ENCODE measurements at places on chromosomes 7 and 10.
A peak's percentile ranks its signal among the peaks of the same experiment; 100 is the strongest.

GRCh38 chr10:132860532-132860931 is 74.6 kb upstream of the NKX6-2 start:
- DNase-seq: no peak

DNA sequence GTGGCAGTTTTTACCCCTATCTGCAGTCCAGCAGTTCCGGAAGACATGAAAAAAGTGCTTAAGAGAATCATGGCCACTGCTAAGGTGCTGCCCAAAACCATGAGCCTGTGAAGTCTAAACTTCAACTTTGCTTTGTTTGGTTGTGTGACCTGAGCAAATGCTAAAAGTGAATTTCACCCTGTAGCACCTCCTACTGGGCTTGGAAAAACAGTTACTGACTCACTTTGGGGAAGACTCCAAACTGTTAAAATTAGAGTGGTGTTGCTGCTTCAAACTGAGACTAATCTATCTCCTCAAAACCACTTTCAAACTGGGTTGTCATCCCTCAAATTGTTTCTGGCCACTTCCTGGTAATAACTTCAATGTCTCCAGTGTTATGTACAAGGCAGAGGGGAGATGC is 21.3 kb downstream of the MKX start:
- DNase-seq: no peak

DNA sequence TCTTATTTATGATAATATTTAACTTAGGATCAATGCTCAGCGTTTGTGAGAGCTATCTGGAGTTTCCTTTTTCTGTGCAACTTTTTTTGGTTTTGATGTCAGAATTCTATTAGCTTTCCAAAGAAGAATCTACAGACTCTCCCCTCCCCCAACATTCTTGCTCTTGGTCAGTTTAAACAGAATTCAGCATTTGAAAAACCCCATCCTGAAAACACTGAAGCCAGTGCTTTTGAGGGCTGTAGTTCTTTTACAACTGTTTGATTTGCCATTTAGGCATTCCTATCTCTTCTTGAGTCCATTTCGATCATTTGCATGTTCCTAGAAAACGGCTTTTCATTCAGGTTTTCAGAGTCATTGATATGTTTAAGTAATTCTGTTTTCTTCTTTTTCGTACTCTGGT is 15.6 kb upstream of the CXCL12 start:
- no peak for DNase-seq

DNA sequence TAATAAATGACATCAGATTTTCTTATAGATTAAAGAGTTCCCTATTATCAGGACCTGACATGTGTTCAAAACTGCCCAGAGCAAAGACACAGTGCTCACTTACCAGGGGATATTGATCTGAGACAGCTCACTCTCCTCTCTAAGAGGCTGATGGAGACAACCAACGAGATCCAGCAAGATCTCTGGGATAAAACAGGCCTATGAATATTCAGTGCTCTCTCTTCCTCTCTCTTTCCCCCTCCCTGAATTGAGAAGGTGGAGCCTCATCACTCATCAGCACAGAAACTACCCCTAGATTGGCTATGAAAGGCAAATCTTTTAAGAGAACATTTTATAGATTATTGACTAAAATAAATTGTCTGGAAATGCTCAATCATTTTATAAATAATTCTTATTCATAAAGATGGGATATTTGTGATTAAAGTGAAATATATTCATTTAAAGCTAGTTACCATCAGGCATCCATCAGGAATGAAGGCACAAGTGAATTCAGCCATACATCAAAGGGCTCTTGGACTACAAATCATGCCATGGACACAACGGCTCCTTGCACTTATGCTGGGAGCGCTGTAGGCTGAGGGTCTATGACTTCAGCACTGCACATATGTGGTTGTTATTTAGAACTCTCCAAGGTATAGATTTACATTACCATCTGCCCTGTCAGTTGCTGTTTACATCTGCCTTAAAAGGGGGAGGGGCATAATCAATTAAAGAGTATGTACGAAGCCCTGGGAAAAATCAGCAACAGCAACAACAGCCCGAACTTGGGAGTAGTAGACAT is 3.4 kb upstream of the PPP1R17 start:
- DNase-seq: no peak

DNA sequence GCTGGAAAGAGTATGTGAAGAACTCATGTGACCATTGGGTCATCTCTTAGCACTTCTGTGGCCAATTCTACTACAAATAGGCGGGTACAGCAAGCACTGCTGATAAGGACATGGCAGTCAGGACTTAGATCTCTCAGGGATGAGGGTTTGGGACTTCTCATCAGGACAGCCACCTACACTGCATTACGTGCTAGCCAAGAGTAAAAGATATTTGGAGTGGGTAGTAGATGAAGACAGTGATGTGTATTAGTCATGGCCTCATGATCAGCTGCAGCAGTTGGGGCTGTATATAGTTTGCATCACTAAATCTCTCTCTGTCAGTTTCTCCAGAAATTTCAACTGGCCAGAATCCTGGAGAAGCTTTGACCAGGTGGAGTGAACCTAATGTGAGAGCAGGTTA is 9.2 kb downstream of the TAS2R60 start:
- DNase-seq: no peak

DNA sequence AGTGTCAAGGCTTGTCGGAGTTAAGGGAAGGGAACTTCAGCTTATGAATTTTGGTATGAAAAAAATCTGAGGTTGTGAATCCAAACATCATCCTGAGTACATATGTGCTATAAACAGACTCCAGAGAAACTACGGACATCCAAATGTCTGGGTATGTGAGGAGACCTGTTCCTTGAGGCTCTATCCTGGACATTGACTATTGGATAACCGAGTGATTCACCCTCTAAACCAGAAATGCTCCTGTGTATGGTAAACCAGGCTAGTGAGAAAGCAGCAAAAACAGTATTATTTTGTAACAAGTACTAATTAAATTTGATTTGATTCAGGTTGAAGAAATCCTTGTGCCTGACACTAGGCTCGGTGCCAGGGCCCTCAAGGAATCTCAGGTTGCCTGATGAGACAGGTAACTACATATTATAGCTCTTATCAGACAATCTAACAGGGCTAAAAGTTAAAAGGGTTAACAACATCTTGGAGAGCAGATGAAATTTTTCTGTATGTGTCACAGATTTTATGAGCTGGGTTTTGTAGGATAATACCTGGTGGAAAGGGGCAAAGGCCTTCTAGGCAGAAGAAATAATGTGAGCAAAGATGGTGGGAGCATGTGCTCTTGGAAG is 10.4 kb upstream of the STOX1 start:
- DNase-seq: no peak

- peak; percentile 89 for DNase-seq
These were observed 157.2 kb upstream of the ZNF92 start for GRCh38 chr7:65216469-65216868.

DNA sequence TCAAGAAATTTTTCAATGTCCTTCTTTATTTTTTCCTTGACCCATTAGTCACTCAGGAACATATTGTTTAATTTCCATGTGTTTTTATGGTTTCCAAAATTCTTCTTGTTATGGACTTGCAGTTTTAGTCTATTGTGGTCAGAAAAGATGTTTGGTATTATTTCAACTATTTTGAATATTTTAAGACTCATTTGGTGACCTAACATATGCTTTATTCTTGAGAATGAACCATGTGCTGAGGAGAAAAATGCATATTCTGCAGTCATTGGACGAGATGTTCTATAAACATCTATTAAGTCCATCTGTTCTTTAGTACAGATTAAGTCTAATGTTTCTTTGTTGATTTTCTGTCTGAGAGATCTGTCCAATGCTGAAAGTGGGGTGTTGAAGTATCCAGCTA is 42.3 kb upstream of the MDFIC start:
- DNase-seq: no peak

- no peak for DNase-seq
These were observed 10.4 kb downstream of the SFRP5 start for GRCh38 chr10:97761331-97761865.

DNA sequence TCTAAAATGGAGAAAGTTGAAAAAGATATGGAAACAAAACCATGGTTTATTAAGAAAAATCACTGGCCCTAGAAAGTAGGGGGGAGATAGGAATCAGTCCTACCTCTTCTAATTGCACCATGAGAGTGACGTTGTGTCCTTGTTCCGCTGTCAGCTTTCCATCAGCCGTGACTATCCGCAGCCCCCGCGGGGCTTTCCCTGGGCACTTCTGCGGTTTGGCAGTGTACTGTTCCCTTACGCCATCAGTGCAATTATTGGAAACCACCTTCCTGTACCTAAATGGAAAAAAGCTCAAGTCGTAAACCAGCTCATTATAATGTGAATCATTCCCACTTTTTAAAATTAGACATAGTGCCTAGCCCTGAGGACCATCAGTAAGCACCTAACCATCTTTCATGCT is 512.2 kb downstream of the SORCS1 start:
- DNase-seq: no peak

GRCh38 chr10:61987951-61988379 is 86.5 kb downstream of the ARID5B start:
- no peak for DNase-seq

GRCh38 chr7:105399043-105399725 is 10.5 kb upstream of the SRPK2 start:
- peak; percentile 18 for DNase-seq

- DNase-seq: no peak
These were observed 4.3 kb downstream of the ZNF3 start for GRCh38 chr7:100077205-100077604.

DNA sequence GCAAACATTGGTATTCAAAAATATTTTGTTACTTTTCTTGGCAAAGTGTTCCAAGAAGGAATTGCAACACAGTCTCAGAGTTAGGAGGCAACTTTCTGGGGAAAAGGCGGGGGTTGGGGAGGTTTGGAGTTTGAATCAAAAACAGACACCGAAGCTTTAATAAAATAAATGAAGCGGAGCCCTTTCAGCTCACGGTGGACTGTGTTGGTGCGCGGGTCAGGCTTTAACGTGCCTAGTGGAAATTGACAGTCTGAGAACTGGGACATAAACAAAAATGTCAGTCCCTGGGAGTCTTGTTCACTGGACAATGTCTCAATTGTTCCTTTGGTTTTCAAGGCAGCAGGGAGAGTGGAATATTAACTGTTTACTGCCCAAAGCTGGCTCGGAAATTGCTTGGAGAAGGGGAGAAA is 109.3 kb downstream of the TCF7L2 start:
- DNase-seq: peak; percentile 78

DNA sequence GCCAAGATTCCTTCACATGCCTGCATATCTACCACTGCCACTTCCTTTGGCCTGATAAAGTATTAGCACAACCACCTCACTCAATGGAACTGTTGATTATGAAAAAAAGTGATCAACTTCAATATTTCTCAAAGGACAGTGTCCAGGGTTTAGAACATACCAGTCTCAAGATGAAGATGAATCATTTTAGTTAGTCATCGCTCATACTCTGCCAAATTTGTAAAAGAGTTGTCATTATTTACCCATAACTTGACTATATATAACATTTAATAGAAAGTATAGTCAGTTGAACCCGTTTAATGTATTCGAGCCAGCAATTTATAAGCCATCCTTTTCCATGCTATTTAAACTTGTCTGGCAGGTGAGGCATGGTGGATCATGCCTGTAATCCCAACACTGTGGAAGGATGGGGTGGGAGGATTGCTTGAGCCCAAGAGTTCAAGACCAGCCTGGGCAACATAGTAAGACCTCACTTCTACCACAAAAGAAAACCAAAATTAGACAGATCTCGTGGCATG is 33.2 kb downstream of the SPAM1 start:
- DNase-seq: no peak

DNA sequence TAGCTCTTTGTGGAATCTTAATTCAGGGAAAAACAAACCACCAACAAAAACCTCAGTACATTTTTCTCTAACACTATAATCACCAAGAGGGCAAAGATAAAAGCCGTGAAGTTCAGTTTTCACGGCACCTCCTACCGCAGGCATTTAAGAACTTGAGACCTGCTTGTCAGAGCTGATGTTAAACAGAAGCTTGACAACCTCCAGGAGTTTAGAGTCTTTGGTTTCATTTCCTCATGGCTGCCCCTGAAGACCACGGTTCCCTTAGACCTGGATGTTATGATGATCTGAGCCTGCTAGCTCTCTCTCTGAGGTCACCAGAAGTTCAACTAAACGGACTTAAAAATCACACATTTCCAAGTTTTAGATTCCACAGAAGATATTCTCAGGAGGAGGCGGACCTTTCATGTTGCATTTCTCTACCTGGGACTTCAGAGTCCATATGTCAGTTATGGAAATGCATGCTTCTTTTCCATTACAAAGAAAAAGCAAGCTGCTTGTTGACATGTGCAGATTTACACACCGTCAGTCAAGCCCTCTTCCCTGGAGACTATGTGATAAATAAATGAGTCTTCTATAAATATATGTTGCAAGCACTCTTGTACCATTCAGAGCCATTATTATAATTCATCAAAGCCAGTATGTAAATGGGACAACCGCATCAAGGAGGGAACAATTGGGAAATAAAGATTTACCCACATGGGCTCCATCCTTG is 258.0 kb downstream of the GFRA1 start:
- no peak for DNase-seq
